ENCODE measurements at places on chromosomes 5 and 9.

DNA sequence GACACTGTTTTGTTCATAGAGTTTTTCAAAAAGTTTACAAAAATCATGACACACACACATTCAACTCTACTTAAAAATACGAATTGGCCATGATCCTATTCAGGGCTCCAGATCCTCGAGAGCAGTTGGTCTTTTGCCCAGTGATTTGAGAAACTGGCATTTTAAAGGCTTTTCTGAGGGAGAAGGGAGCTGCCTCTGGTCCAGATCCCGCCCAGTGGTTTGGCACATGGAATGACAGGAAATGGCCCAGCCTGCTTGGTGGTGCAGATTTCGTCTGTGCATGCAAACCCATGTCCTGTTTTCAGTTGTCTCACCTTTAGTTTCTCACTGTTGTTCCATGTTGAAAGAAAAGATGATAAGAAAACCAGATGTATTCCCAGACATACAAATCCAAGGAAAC, 3.6 kb downstream of the CAMK4 start:
- DNase-seq: no peak

DNA sequence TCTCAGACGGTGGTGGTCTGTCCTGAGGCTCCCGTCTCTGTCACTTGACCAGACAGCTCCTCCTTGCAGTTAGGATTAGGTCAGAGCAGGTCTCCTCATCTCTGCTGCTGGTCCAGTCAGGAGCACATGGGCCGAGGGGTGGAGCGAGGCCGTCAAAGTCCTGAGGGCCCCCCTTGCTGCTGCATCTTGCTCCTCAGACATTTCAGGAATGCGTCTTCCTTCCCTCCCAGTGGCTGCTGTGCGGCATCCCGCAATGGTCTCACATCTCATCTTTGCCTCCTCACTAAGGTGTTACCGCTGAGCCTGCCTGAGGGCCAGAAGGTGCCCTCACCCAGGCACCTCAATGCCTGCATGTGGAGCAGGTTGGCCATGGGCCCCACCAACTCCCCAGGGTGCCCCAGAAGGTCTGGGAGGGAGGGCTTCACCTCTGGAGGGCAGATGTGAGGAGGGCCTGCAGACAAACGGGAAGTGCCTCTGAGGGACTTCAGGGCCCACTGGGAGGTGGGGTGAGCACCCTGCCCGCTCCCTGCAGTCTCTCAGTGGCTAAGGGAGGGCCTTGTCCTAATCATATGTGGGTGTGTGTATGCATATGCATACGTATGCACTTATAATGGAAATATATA, 137.7 kb upstream of the LMX1B start:
- no peak for DNase-seq

DNA sequence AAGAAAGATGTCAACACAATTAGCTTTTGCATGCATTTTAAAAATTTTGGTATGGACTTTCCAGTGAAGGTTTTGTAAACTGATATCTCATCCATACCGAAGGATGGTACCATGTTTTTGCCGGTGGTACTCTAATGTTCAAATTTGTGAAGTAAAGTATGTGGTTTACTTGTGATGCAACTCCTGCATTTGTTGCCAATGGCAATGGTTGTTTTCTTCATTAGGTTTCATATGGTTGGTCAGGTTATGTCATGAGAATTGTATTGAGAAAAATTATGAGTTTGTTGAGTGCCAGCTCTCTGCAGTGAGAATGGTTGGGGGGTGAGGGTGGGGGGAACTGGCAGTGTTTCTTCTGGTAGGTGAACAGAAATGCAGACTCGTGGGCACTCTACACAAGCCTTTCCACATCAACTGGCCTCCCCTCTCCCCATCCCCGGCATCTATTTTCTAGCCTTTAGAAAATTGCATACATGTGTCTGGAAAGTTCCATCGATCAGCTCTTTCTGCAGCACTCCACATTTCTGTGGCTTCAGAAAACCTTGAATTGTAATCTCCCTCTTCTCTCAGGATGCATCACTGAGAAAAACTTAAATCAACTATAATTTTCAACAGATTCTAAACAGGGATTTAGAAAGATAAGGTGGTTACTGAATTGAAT, 107.7 kb downstream of the PDE4D start:
- no peak for DNase-seq

DNA sequence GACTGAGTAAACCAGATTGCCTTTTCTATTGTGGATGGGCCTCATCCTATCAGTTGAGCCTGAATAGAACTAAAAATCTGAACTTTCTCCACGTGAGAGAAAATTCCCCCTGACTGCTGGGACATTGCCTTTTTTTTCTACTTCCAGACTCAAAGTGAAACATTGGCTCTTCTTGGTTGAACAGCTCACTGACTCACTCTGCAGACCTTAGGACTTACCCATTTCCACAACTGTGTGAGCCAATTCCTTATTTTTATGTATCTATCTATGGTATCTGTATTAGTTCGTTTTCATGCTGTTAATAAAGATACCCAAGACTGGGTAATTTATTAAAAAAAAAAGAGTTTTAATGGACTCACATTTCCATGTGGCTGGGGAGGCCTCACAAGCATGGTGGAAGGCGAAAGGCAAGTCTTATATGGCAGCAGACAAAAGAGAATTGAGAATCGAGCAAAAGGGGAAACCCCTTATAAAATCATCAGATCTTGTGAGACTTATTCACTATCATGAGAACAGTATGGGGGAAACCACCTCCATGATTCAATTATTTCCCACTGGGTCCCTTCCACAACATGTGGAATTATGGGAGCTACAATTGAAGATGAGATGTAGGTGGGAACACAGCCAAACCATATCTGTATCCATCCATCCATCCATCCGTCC, 306.7 kb upstream of the SLC24A2 start:
- DNase-seq: no peak

DNA sequence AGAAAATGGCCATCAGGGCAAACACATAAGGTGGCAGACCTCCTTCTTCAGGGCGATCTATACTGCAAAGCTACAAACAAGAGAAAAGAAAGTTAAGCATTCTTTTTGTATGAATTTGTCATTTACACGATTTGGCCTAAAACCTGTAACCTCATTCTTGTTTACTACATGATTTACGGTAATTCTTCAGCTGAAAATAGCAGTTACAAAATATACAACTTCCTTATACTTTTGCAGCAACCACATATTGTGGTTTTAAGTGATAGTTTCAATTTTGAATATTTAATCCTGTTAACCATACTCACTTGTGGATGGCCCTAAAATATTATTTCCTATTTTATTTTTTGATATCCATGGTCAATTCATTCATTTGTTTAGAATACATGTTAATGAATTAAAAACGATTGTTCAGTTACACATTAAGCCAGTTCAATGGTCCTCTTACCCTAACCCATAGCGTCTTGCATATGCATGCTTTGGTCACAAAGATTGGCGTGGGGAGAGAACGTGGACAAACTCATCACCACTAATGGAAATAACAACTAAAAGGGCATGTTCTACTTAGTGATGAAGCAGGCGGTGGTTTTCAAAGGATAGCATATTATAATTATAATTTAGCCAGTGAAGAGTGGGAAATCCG, 16.6 kb downstream of the TUT7 start:
- no peak for DNase-seq

- DNase-seq: no peak
Observed at GRCh38 chr9:113993838-113994540, 84.1 kb downstream of the AMBP start.

GRCh38 chr5:118529361-118530144, 458.8 kb downstream of the DTWD2 start:
- no peak for DNase-seq

DNA sequence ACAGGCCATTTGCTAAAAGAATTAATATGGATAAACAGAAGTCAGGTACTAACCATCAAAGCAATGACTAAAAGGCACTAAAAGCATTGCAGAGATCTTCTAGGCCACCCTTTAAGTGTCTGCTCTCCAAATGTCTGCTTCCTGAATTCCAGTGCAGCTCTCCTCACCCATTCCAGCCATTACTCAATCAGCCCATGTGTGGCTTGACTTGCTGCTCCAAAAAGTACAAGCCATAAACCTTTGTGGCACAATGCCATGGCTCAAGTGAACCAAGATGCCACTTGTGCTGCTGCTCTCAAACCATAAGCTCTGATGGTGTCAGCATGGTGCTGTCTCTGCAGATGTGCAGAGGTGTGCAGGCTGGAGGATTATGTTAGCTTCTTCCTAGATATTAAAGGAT, 290.2 kb upstream of the POU5F2 start:
- no peak for DNase-seq

DNA sequence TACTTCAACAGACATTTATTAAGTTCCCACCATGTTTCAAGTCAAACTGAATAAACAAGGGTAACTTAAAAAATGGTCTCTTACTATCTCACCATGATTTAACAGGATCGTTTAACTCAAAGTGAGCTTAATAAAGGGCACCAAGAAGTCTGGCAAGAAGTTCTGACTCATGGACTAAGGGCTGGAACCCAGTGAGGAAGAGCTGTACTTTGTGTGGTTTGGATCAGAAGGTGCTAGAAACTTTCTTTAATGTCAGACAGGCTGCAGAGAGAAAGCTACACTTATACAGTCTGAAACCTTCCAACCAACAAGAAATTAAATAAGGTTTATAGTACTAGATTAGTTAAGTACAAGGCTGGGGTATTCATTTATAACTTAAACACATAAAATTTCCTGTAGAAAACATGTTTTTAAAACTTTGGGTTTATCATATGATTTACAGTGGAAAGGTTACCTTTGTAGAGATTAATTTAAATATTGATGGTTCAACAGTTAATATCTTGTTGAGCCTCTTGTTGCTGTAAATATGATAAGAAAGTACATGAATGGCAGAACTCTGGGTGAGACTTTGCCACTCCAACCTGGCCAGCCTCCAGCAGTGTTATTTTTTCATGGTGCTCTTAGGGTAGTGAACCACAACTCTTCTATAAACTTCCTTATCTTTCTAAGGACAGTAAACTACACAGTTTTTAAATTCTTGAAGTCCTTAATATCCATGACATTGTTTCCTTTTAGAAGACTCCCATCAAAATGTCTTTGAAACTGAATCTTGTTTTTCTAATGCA, 162.8 kb downstream of the MAN2A1 start:
- no peak for DNase-seq

DNA sequence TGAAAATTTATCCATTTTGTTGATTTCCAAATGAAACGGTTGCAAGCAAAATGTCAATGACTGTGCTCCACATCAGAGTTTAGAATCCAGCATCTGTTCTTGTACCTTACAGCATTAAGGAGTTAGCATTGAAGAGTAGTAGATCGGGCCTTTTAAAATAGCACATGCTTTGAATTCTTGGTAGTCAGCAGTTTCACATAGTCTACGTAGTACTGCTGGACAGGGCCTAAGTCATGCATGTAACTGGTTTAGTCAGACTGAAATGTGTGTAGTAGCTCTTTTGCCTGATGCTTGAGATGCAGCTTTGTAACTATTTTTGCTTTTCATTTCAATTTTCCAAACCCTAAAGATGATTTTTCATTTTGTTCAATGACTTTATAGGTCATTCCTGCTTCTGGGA, 19.8 kb downstream of the LECT2 start:
- no peak for DNase-seq

GRCh38 chr5:78008356-78008967, 232.3 kb upstream of the TBCA start:
- no peak for DNase-seq

GRCh38 chr5:169712428-169712827, 75.4 kb downstream of the DOCK2 start:
- DNase-seq: no peak

DNA sequence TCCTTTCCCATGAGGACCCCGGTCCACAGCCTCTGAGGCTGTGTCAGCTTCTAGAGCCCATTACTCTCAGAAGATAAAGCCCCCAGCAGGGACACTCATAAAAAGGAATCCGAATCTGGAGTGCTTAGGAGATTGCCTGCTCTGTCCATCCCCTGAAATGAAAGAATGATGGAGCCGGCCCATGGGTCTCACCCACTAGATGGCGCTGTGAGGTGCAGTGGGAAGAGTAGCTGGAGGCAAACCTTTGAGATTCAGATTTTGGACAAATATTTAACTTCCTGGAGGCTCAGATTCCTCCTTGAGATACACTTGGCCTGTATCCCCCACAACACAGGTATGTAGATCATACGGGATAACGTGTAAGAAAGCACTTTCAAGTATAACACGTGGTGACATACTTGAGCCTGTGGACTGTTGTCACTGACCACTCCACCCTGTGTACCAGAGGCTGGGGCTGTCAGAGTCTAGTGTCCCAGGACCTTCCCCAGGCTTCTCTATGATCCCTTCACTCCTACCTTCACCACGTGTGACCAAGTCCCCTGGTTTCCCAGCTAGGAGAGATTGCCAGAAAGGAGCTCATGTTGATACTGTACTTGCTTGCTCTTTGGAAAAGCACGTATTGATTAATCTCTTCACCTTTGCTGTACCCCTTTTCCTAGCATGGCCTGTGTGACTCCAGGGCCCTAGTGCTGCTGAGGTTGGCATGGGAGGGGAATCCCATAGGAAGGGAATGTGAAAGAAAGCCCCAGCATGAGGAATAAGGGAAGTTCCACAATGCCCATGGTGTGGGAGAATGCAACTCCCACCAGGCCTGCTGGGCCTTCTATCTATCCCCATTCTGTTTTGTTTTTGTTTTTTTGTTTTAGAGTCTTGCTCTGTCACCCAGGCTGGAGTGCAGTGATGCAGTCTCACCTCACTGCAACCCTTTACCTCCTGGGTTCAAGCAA, 32.1 kb downstream of the TRMO start:
- peak; percentile 52 for DNase-seq

GRCh38 chr5:149773291-149774095, 43.4 kb downstream of the PPARGC1B start:
- no peak for DNase-seq

- no peak for DNase-seq
Observed at GRCh38 chr5:180596115-180596667, 4.9 kb upstream of the SCGB3A1 start.

DNA sequence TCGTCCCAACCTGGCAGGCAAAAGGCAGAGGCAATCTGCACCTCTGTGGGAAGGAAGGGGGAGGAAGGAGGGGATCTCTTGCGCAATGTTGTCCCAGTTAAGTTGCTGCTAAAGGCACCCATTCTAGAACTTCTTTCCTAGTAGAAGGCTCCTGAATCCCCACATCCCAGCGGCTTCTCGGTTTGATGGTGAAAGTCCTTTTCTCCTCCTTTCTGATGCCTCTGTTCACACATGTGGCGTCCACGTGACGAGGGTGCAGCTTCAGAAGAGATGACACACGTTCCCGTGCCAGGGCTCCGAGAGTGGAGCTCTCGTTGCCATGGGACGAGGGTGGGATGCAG, 96.9 kb upstream of the FCN2 start:
- DNase-seq: no peak

- DNase-seq: no peak
Observed at GRCh38 chr9:91768977-91769916, 180.8 kb downstream of the ROR2 start.

GRCh38 chr9:127796852-127797370, 5.8 kb upstream of the FPGS start:
- no peak for DNase-seq

DNA sequence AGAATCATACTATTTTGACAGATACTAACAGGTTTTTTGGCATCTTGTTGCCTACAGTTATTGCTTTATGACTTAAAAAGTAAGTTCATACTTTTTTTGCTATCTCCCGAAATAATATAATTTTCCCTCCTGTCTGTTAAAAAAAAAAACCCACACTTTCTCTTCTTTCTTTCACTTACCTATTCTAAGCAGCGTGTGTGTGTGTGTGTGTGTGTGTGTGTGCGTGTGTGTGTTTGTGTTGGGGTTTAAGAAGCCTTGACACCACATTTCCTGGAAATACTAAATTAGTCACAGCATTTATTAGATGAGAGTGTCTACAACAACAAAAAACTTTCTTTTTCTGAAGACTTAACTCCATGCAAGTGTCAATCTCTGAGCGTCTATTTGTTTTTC, 12.4 kb downstream of the TNFAIP8 start:
- DNase-seq: no peak

Measured in stimulated activated CD4-positive, alpha-beta T cell treated with anti-CD3 and anti-CD28 coated beads, Interleukin-1b, Interleukin-23, amount 100 ng/mL, for 24 hours (primary cell).